ENCODE measurements at places on chromosomes 2 and 18.

DNA sequence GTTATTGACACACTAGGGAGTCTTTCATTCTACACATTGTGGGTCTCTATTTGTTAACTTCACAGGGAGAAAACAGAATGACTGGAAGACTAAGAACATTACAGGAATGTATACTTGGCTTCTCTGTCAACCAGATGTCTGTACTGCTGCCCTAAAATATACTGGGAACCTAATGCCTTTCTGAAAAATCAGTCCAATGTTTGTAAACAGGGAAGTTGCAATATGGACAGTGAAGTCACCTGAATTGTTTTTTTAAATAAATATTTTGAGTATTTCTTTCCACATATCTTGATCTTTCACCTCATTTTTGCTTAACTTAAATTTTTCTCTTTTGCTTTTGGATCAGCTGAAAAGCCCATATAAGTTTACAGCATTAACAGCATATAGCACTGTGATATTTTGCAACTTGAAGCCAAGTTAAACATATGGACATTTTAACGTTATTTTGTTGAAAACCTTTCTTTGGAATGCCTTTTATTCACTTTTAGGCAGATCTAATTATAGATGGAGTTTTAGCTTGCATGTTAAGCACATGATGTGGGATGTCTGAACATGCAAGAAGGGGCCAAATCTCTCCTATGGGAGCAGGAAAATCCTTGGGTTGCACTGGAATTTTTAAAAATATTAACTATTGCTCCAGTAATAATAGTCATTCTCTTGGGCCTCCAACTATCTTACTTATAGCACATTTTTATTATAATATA is 137.7 kb upstream of the TWIST2 start:
- no peak for DNase-seq

- no peak for DNase-seq
Observed at GRCh38 chr2:23713351-23713750, 213.6 kb downstream of the ATAD2B start.

GRCh38 chr2:143121079-143121478 is 8.1 kb upstream of the ARHGAP15 start:
- DNase-seq: no peak

- no peak for DNase-seq
Observed at GRCh38 chr18:8895987-8896619, 190.7 kb downstream of the MTCL1 start.

GRCh38 chr18:21453511-21453901 is 147.0 kb downstream of the ESCO1 start:
- DNase-seq: no peak

GRCh38 chr18:44358402-44358801 is 322.3 kb upstream of the SETBP1 start:
- DNase-seq: no peak

DNA sequence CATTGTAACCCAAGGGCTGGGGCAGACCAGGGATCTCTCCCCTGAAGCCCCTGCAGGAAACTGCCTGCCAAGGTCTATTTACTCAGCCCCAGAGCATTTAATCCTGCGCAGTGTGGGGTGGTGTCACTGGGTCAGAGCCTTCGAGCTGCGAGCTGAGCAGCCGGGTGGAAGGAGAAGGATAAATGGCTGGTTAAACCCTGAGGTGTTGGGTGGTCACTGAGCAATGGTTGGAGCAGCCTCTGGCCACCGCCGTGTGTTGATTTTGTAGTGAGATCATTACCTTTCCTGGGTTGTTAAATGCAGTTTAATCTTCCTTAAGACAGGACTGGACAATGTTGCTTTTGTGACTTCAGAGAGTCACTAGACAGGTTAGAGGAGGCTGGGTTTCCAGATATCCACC is 98.1 kb downstream of the SETBP1 start:
- DNase-seq: no peak

GRCh38 chr2:68391099-68391498 is 26.0 kb downstream of the PLEK start:
- DNase-seq: no peak

DNA sequence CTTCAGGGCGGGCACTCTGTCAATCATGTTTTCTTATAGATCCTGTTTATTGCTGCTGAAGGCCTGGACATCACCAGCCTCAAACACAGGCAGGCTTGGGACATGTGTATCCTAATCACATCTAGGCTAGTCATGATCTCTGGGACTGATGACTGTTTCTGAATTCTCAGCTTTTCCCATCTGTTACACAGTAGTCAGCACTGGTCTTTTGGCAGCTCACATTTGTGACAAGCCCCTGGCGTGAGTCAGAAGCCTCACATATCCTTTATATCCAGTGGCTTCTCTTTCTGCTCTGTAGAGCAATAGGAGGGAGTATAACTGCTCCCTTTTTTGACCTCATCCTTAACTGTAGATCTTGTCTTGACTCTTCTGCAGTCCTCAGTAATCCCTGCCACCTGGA is 4.5 kb downstream of the SEMA4F start:
- DNase-seq: no peak

GRCh38 chr2:12416600-12416999 is 300.1 kb upstream of the TRIB2 start:
- DNase-seq: peak; percentile 54

DNA sequence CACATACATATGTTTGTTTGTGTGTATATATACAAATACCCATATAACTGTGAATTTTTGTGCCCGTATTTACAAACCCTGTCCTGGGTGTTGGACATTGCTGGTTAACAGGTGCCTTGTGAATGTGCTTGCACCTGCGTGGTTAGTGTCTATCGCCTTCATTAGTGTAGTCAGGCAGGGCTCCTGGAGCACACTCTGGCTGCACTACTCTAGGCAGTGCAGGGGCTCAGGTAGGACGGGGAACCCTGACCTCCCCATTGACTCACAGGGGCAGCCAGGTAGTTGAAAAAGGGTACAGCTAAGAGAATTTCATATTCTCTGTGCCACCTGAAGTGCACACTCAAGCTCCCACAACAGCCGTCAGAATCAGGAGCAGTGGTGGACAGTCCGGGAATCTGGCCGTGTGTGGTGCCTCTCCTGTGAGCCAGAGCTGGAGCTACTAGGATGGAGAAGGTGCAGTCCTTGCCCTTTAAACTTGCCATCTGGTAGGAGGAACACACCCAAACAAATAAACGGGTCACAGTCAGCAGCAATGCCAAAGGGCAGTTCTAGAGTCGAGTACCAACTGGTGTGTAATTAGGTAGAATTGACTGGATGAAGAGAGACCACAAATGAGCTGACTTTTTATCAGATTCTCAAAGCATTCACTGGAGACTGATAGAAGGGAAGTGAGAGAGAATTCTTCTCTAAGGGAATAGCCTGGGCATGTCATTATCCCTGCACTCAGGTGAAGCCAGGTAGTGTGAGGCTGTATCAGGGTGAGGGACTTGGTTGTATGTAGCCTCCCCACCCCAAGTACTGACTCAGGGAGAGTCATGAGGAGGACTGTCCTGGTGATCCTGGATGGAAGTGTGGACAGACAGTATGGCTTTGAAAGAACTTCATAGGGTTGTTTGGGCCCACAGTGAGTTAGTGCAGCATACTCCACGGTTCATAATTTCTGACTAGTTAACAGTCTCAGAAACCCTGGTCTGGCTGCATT is 44.1 kb downstream of the FARP2 start:
- DNase-seq: no peak

DNA sequence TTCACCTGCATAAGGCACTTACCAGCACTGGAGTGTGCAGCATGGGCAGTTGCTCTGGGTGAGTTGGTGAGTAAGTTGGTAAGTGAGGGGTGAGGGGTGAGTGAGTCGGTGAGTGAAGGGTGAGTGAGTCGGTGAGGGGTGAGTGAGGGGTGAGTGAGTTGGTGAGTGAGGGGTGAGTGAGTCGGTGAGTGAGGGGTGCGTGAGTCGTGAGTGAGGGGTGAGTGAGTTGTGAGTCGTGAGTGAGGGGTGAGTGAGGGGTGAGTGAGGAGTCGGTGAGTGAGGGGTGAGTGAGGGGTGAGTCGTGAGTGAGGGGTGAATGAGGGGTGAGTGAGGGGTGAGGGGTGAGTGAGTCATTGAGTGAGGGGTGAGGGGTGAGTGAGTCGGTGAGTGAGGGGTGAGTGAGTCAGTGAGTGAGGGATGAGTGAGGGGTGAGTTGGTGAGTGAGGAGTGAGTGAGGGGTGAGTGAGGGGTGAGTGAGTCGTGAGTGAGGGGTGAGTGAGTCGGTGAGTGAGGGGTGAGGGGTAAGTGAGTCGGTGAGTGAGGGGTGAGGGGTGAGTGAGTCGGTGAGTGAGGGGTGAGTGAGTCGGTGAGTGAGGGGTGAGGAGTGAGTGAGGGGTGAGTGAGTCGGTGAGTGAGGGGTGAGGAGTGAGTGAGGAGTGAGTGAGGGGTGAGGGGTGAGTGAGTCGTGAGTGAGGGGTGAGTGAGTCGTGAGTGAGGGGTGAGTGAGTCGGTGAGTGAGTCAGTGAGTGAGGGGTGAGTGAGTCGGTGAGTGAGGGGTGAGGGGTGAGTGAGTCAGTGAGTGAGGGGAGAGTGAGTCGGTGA is 17.1 kb downstream of the THAP4 start:
- peak; percentile 48 for DNase-seq

GRCh38 chr2:99152199-99152895 is 2.4 kb downstream of the TSGA10 start:
- no peak for DNase-seq

- no peak for DNase-seq
Observed at GRCh38 chr2:130241041-130241707, 42.9 kb upstream of the TUBA3E start.

GRCh38 chr2:215693193-215693998 is 257.5 kb upstream of the FN1 start:
- no peak for DNase-seq

Data from stimulated activated CD8-positive, alpha-beta memory T cell treated with anti-CD3 and anti-CD28 coated beads, Interleukin-4, amount 100 ng/mL, for 48 hours (primary cell).